ENCODE measurements at places on chromosomes 1 and 21. TPM values are rescaled to one million over a fixed set of nuclear protein-coding genes. Genes with fewer than 3 reads are reported as not detected.

ADAMTS5 gene
- not detected for polyA plus RNA-seq

SELE gene
- not detected for polyA plus RNA-seq

ORC1 gene
- polyA plus RNA-seq, result 18.9 TPM

CLCA4 gene
- not detected for polyA plus RNA-seq

PLA2G2F gene
- polyA plus RNA-seq, result not detected

All from A549 (cell line).